ENCODE measurements at places on chromosomes 4 and X.

GRCh38 chr4:36349938-36350549 lies 68.6 kb downstream of the DTHD1 start:
- no peak for DNase-seq

DNA sequence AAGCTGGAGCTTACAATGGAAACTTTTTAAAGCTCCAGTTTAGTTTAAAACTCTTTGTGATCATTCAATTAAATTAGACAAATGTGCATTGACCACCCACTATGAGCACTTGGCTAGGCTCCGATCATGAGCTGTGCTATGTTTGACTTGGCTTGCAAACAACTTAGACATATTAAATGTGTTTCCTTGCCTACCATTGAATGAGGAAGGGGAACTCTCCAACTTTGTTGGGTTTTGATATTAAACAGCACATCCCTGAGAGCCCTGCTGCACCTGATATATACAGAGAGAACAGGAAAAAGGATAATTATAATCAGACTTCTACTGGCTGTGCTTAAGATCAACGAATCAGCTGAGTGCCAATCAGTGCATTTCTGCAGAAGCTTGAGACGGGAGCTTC lies 71.4 kb upstream of the ADGRL3 start:
- DNase-seq = no peak

DNA sequence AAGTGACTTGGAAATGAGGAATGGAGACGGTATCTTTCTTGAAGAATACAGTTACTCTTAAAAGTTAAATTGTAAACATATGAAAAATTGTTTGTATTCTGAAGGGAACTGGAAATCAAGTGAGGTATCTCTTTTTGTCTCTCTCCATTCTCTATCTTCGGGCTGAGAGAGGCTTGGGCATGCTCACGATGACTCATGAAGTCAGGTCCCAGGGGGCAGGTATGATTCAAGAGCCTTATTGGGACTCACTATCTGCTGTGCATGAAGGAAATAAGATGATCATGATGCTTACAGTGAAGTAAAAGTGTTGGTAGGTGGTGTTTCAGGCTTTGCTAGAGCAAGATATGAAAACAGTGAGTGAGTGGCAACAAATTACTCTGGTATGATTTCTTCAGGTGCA lies 200.4 kb upstream of the PITX2 start:
- no peak for DNase-seq

- no peak for DNase-seq
These were observed 398.1 kb upstream of the RPS6KA3 start for GRCh38 chrX:20664774-20665173.

DNA sequence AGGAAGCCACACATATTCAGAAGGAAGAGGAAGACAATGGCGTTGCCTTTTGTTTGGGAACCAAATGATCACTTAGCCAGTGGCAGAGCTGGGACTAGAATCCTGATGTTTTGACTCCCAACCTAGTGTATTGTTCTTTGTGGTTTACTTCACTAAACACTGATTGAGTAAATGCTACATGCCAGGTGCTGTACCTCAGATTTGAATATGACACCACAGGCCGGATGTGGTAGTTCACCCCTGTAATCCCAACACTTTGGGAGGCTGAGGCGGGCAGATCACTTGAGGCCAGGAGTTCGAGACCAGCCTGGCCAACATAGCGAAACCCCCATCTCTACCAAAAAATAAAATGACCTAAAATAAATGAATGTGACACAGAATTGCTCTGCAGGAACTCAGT lies 8.4 kb downstream of the NDUFA1 start:
- no peak for DNase-seq

DNA sequence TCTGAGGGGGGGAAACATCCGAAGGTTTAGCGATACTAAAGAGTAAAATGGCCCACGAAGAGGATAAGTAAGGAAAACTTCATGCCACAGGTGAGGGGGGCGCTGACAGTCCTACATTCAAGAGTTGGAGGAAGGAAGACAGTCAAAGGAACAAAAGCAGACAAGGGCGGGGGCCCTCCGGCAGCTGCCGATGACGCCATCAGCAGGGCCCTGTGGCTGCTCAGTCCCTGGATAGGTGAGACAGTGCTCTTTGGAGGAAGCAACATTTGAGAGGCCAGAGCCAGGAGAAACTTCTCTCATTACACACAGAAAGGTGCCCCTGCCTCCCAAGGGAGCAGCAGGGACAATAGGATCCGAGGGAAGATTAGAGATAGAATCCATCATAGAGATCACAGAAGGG lies 41.5 kb downstream of the RAB40AL start:
- no peak for DNase-seq

DNA sequence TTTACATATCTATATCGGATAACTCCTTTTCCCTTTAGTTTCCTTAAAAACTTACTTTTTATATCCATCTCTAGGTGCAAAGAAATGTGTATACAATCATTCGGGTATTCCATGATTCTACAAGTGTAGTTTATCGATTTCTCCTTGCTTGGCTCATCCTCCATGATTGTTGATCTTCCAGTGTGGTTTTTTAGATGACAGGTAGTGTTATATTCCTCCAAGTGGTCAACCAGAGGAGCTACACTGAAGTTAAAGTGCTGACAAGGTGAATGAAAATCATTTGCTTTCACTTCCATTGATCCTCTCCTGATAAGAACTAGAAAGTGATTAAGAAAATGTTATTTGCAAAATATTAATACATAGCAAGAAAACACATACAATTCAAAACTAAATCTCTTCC lies 38.5 kb downstream of the TMEM156 start:
- no peak for DNase-seq

- DNase-seq = no peak
These were observed 41.8 kb downstream of the GPC4 start for GRCh38 chrX:133373386-133374079.

GRCh38 chr4:86927843-86928395 lies 6.9 kb upstream of the AFF1 start:
- DNase-seq = no peak

DNA sequence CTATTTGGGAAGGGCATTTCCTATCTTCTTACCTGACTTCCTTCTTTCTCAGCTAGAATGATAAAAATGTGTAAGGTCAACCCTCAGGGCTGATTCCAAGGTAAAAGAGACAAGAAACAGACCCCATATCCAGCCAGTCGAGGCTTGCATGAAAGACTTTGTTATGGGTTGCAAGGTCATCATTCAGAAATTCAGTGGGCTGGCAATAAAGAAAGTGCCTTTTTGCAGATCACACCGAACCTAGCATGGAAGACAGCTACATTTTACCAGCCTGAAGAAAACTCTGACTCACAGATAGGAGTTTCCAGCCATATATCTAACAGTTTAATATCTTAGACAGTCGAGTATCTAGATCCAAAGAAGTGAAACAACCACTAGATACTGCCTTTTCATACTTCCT lies 87.4 kb downstream of the PDGFC start:
- DNase-seq = no peak

GRCh38 chr4:150332086-150332485 lies 249.9 kb upstream of the MAB21L2 start:
- no peak for DNase-seq

DNA sequence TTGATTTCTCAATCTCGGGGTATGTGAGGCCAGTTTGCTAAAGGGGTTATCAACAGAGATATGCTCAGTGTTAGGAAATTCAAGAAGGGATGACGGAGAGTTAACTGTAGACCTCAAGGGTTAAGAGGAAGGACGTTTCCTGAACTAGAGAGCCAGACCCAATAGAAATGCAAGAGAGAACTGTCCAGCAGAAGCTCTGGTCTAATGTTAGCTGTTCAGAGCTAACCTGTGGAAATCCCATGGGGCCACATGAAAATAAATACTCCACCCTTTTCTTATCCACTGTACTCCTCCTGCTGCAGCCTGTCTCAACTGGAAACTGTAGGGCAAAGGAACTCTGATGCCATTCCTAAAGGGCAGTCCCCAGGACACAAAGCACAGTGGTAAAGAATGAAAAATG lies 274.3 kb downstream of the DMD start:
- no peak for DNase-seq

GRCh38 chrX:28552882-28553829 lies 34.1 kb upstream of the IL1RAPL1 start:
- DNase-seq = no peak

GRCh38 chr4:78018271-78019049 lies 38.7 kb upstream of the FRAS1 start:
- no peak for DNase-seq

DNA sequence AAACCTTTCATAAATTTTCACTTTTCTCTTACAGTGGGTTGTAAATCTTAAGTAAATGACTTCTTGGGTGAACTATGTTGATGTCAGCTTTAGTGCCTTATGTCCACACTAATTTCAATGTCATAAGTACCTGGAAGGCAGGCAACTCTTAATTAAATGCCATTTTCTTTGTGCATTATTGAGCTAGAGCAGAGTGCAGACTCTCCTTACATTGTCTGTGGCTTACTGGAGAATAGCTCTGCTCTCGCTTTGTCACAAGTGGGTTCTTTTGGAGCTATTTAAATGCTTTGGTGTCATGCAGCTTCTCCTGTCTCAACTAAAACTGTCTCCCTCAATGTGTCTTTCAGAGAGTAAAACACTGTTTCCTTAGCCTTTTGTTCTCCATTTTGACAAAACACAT lies 411.6 kb downstream of the STIM2 start:
- no peak for DNase-seq

GRCh38 chrX:104270916-104271512 lies 16.3 kb upstream of the ESX1 start:
- no peak for DNase-seq

GRCh38 chrX:87578978-87579377 lies 61.4 kb downstream of the KLHL4 start:
- no peak for DNase-seq

- DNase-seq = no peak
These were observed 25.2 kb upstream of the FAM241A start for GRCh38 chr4:112120021-112120420.

DNA sequence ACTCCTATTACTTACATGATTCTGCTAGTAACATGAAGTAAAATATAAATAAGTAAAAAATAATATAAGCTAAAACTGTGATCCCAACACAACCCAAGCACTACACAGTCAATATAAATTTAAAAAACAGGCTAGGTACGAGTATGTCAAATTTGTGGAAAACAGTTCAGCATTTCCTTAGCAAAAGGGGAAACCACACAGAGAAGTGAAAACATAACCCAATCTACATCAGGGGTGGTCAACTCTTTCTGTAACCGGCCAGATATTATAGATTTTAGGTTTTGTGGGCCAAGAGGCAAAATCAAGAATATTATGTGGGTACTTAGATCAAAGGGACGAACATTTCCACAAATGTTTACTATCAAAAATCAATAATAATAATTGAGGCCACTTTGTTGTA lies 70.1 kb downstream of the CHST7 start:
- no peak for DNase-seq

GRCh38 chr4:132344924-132345828 lies 803.9 kb upstream of the PCDH10 start:
- DNase-seq = no peak

DNA sequence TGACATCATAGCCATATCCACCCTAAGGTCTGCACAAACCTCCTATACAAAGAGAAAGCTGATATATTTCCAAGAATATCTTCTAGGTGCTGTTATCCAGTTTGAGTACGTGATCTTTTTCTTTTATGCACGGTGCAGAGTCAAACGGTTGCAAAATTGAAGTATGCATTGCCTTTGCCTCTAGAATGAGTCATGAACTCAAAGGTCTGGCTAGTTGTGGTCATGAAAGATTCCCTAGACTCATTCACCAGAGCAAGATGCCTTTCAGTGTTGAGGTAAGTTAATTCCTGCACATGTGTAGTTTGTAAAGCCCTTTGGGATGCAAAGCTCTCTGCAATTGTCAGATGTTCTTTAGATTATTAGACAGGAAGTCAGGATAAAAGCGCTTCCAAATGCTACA lies 704.4 kb downstream of the PCDH19 start:
- no peak for DNase-seq

DNA sequence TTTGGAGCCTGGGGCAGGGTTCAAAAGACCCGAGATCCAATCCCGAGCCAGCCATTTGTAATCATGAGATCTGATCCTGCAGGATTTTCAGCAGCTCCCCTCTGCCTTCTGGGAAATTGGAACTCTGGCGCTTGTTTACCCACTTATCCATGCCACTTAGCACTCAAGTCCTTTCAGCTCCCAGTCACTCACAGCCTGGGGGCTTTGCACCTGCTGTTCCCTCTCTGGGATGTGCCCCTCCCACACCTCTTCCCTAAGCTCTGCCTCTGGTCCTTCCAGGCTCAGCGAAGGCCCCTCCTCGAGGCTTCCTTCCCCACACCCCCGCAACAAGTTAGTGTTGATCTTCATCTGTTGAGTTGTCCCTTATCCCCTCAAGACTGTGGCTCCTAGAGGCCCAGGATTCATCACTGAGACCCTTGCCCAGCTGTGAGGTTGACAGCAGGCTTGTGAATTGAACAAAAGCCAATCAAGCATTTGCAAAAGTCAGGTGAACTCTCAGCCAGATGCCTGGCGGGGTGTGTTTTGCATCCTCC lies 99.1 kb upstream of the AFAP1 start:
- DNase-seq = no peak

- no peak for DNase-seq
These were observed 50.9 kb downstream of the IDS start for GRCh38 chrX:149453906-149454822.

- DNase-seq = no peak
These were observed 31.6 kb downstream of the ADH7 start for GRCh38 chr4:99403380-99404184.

GRCh38 chr4:37747772-37748330 lies 61.7 kb upstream of the RELL1 start:
- DNase-seq = no peak

DNA sequence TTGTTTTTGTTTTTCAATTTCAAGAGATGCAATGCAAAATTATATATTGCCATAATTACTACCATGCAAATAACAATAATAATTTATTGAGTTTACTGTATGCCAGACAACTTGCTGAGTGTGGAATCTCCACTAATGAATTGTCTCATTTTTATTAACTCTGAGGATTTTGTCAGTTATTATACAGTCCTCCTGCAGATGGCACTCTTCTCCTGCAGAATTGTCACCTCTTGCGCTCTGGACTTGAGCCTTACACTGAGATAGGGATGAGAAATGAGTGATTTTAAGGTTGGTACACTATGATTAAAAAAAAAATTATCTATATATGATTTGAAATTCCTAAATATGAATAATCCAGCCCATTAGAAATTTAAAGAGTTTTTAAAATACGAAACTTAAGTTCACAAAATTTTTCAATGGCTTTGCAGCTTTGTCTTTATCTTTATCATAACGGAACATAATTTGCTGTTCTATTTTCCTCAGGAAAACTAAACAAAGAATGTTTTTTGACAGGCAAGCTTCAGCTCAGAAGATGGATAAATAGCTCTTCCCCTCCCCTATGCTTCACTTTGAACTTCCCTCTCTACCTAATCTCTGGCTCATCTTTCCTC lies 12.7 kb upstream of the PAQR3 start:
- DNase-seq = no peak

GRCh38 chr4:72319601-72320021 lies 249.4 kb downstream of the ADAMTS3 start:
- no peak for DNase-seq

DNA sequence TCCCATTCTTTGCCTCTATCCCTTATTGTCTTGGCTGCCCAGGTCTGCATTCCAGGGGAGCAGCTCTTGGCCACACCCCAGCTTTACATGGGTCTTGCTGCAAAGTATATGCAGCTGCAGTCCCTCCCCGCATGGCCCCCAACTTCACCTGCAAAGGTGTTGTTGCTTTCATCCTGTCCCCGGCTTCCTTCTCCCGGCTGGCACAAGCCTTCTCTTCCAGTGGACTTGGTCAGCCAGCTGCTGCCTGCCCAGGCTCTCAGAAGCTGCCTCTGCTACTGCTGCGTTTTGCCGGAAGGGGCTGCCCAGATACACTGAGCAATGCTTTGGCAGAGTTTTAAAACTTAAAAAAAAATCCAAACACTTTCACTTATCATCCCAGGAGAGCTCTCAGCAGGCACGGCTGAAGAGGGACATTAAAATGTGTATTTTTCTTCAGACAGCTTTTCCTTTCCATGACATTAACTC lies 121.2 kb upstream of the PDLIM3 start:
- no peak for DNase-seq

Data from urinary bladder (tissue), 4 donors.